Heart left ventricle (tissue), 16 donors: ENCODE measurements at places on chromosomes 6 and 20. TPM values are rescaled to one million over a fixed set of nuclear protein-coding genes. Genes with fewer than 3 reads are reported as not detected.

DNA sequence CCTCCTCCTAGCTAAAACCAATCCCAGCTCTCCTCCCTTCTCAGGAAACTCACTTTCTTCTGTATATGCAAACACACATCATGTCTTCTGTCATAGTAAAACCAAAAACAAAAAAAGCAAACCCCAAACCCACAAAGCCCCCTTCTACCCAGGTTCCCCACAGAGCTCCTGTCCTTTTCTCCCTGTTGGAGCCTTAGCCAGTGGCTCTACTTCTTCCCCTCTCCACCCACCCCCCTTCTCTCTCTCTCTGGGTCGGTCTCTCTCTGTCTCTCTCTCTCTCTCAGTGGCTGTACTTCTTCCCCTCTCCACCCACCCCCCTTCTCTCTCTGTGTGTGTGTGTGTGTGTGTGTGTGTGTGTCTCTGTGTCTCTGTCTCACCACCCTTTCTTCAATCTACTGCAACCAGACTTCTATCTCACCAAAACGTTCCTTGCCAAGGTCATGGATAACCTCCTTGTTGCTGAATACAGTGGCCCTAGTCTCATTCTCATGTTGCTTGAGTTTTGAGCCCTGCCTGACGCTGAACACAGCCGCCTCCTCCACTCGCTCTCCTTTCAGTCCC lies 8.7 kb upstream of the OSER1 start:
- no peak for DNase-seq

- DNase-seq, result no peak
These were observed 11.1 kb upstream of the ADIG start for GRCh38 chr20:38569747-38570525.

GRCh38 chr6:166341464-166341863 lies 881 bp downstream of the SFT2D1 start:
- DNase-seq, result no peak

CCN5 gene
- 28.7 TPM for total RNA-seq

FUT9 gene
- total RNA-seq, result not detected

ID4 gene
- 3.1 TPM for total RNA-seq

DNA sequence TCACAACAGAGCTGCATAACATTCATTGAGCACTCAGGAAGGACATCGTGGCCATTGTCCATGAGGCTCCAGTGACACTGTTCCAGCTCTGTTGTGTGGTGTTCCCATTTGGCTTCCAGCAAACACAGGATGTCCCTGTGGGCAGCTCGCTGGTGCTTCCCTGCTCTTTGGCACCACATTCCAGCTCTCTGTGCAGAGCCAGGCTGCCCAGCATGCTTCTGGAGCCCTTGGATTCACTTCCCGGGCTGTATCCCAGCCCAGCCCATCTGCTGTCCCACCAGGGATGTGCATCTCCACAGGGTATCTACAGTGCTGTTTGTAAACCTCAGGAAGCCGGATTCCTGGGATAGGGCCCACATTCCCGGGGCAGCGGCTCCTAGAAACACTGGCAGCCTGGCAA lies 57.2 kb downstream of the CTCFL start:
- DNase-seq, result peak; percentile 21

- DNase-seq, result no peak
These were observed 168.2 kb upstream of the FOXQ1 start for GRCh38 chr6:1143655-1144054.

GRCh38 chr6:32472781-32473375 lies 33.2 kb downstream of the HLA-DRA start:
- DNase-seq, result no peak

TOX2 gene
- 0.91 TPM for total RNA-seq

- peak; percentile 42 for DNase-seq
These were observed 86.9 kb upstream of the TRAF3IP2 start for GRCh38 chr6:111692327-111693164.

DNA sequence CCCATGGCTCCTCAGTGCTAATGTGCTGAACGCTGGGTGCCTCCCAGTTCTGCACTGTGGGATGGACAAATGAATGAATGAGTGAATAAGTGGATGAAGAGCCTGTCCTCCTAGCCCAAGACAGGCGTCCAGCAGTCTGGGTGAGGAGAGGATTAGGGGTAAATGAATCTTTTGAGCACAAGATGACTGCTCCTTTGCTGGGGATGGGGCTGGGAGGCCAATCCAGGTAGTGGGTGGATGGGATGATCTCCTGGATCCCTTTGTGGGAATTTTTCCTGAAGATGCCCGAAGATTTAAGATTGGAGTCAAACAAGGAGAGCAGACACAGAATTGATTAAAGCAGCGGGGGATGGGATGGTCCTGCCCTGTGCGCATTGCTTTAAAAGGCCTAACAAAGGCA lies 65.3 kb upstream of the MLN start:
- no peak for DNase-seq

PPDPF gene
- 210 TPM for total RNA-seq

POM121L2 gene
- total RNA-seq, result not detected

GRCh38 chr6:92967362-92967761 lies 452.0 kb downstream of the EPHA7 start:
- no peak for DNase-seq

DNA sequence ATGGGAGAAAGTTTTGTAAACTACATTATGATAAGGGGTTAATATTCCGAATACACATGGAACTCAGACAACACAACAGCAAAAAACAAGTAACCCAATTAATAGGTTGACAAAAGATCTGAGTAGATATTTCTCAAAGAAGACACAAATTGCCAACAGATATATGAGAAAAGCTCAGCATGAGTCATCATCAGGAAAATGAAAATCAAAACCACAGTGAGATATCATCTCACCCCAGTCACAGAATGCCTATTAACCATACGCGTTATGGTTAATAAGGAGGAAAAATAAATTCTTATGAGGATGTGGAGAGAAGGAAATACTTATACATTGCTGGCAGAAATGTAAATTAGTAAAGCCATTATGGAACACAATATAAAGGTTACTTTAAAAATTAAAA lies 695.0 kb downstream of the COL12A1 start:
- DNase-seq, result no peak

GRCh38 chr6:41051873-41052272 lies 1.1 kb upstream of the APOBEC2 start:
- DNase-seq, result no peak

DNA sequence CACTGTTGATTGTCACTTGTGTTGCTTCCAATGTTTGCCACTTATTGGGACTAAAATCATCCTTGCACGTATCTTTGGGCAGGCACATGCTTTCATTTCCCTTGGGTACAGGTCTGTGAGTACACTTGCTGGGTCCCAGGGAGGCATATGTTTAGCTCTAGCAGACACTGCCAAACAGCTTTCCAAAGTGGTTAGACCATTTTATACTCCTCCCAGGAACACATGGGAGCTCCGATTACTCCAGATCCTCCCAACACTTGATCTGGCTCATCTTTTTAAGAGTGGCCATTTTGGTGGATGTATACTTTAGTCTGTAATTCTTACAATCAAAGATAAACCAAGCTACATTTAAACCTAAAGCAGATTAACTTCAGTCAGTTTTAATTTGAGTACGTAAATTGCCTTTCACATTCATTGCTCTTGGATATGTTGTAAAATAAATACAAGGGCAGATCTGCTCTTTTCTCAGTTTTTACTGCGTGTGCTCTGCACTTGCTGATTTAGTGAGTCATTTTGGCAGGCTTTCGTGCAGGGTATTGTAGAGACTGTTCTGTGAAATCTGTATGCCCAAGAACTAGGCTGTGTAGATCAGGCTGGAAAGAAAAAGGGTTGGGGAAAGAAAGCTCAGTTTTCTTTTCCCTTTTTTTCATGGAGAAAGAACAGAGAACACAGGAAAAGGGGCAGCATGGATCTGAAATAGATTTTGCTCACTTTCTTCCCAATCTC lies 19.5 kb downstream of the SLC22A1 start:
- no peak for DNase-seq

GRCh38 chr6:36712816-36713215 lies 15.2 kb downstream of the RAB44 start:
- DNase-seq, result no peak

DNA sequence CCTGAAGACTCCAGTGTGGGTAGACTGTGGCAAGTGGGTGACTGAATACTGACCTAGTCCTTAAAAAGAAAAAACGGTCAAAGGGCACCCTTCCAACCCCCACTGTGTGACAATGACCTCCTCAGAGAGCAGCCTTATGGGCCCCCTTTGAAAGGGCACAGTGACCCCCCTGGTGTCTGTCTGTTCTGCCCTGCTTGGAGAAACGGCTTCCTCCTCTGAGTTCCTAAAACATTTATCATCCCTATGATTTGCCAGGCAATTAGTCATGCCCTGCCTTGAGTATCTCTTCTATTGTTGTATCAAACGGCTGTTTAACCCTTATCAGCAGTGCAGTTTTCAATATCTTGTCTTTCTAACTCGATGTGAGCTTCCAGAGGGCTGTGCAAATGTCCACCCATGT lies 21.0 kb upstream of the STX16 start:
- DNase-seq, result no peak

GRCh38 chr20:6599876-6600735 lies 167.4 kb upstream of the BMP2 start:
- DNase-seq, result no peak

DNA sequence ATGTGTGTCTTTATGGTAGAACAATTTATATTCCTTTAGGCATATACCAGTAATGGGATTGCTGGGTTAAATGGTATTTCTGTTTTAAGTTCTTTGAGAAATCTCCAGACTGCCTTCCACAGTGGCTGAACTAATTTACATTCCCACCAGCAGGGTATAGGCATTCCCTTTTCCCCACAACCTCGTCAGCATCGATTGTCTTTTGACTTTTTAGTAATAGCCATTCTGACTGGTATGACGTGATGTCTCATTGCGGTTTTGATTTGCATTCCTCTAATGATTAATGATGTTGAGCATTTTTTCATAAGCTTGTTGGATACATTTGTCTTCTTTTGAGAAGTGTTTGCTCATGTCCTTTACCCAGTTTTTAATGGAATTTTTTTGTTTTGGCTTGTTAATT lies 5.3 kb upstream of the TASP1 start:
- no peak for DNase-seq

DNA sequence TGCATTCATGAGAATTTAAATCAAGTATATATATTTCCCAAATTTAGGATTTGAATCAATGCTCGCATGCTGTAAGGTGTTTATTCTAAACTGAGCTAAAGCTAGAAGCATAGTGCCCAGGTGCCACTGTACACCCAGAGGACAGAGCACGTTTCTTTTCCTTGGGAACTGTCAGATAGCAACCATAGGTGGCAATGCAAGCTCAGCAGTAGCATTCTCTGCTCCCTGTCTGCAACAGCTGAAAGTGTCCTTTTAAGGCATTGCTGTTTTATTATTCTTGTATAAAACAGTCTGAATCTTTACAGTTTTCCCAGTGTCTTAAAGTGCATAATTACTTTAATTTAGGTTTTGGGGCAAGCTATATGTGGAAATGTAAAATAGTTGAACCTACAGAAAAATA lies 443.4 kb upstream of the MMS22L start:
- DNase-seq, result no peak

SPTLC3 gene
- 7.9 TPM for total RNA-seq

GRCh38 chr6:160031871-160032270 lies 63.0 kb downstream of the IGF2R start:
- no peak for DNase-seq

DNA sequence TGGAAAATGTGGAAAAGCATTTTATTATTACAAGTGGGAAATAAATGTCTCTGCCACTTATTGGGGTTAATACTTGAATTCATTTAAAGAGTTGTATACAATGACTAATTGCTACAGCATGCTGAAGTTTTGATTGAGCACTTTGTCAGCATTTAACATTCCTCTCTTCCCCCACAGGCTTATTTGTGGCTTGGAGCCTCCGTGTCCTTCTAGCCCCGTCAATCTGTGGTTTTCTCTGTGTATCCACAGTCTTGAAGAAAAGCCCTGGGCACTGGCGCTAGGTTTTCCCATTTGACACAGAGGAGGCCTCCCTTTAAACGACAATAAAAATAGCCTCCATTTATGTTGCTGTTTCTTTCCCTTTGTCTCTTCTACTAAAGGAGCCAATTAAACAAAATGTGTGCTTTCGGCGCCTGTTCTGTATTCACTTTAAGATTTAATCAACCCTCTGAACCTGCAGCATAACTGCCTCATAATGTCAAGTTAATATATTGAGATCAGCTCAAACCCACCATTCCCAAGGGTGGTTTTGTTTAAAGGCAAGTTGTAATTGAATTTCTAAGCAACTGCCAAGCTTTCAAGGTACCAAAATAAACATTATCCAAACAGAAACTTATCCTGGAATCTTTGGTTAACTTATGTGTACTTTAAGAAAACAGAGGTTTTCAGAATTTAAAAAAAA lies 326.6 kb upstream of the RNF24 start:
- no peak for DNase-seq

GRCh38 chr20:11492846-11493245 lies 424.8 kb upstream of the BTBD3 start:
- no peak for DNase-seq

- no peak for DNase-seq
These were observed 41.9 kb downstream of the NHLRC1 start for GRCh38 chr6:18080544-18080943.

GRCh38 chr20:3420211-3420707 lies 12.8 kb upstream of the DNAAF9 start:
- DNase-seq, result peak; percentile 63

- no peak for DNase-seq
These were observed 43.1 kb downstream of the SLC17A5 start for GRCh38 chr6:73610444-73611275.

NRSN1 gene
- total RNA-seq, result not detected

GRCh38 chr20:62246872-62247652 lies 8.7 kb downstream of the OSBPL2 start:
- peak; percentile 74 for DNase-seq

DNA sequence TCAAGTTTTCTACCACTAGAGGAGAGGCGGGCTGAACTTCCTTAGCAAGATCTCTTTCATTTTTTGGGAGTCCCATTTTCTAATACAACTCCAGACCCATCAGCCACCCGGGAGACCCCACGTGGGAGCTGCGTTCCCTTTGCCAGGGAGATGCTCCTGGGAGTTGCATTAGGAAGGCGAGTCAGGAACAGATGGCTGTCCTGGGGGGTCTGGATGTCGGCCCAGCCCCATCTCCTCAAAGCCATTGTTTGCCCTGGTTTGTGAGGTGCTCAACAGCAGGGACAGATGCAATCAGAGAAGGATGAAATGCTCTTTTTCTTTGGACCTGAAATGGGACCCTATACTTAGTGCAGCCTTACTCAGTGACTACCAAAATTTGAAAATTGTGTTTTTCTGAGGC lies 39.4 kb downstream of the CARMIL1 start:
- no peak for DNase-seq

C6orf52 gene
- not detected for total RNA-seq

DNA sequence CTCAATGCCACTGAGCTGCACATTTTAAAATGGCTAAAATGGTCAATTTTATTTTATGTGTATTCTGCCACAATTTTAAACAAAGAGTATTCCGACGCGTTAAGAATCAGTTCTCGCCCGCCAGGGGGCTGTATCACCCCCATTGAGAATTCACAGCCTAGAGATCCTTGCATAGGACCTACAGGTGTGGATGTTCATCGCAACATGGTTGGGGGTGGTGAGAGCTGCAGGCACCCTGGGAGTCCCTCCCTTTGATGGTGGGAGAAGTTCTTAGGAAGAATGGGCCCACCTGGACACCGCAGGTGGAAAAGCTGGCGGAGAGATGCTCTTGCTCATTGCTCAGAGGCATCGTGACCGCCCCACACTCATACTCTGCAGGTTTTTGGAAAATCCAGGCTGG lies 63.5 kb downstream of the SLC2A10 start:
- no peak for DNase-seq

GRCh38 chr6:144678844-144679243 lies 393.7 kb downstream of the UTRN start:
- DNase-seq, result no peak

GRCh38 chr6:82458147-82458546 lies 94.5 kb downstream of the TPBG start:
- no peak for DNase-seq
